Effector memory CD4-positive, alpha-beta T cell (primary cell): ENCODE measurements at places on chromosomes 11 and 22.

GRCh38 chr11:3231851-3232744, at the start of gene MRGPRE:
Gene MRGPRE (minus strand): TSS chr11:3232417. CDS start chr11:3228799, 3,618 bp downstream.
- DNase-seq = no peak

DNA sequence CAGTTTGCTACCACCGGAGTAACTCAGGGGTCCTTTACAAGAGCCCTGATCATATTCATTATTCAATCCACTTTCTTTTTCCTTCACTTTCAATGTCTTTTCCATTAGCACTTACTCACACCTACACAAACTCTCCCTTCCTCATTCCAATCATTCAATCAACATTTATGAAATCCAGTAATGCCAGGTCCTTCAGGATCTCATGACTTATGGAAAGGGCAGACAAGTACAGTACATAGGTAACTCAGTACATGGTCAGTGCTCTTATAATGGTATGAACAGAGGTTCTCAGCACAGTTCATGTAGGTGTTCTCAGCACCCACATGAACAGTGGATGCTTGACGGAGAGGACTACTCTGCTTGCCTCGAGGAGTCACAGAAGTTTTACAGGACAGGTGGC, 106.6 kb downstream of the USP35 start:
- no peak for DNase-seq

GRCh38 chr11:76661306-76661751, 9.2 kb downstream of the LRRC32 start:
- no peak for DNase-seq

DNA sequence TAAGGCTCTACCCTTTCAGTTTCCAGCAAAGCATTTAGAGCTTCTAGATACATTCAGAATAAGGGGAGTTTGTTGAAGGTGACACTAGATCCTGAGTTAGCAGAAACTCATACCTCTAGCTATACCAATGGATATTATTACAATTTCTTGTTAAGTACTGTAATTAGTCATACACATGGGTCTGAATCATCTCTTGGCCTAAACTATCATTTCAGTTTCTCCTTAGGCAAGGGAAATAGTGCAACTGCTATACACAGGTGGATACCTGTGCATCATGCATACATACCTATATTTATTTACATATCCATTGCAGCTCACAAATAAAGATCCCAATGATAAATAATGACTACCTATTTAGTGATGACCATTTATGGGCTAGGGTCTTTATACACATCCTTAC, 45.1 kb upstream of the PAX6 start:
- no peak for DNase-seq

- no peak for DNase-seq
Observed at GRCh38 chr11:8777907-8778767, 95.5 kb downstream of the RPL27A start.
